ENCODE measurements at places on chromosomes 5 and 9.

DNA sequence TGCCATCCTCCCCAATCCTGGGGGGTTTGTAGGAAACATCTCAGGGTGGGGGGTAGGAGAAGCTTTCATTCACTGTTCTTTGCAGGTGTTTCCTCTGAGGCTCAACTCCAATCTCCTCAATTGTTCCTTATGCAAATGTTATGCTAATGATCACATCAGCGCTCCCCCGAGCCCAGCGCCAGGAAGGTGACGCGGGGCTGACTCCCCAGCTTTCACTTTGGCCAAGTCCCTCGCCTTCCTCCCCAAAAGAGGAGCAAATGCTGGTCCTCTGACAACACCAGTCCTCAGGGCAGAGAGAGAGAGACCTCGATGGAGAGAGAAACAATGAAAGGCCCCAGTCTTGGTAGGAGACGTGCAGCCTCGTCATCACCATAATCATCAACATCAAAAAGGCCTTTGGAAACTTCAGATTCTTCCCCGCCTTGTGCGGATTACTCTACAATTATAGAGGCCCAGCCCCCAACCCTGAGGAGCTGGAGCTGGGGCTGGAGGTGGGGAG is 39.1 kb downstream of the PCDH1 start:
- no peak for DNase-seq

DNA sequence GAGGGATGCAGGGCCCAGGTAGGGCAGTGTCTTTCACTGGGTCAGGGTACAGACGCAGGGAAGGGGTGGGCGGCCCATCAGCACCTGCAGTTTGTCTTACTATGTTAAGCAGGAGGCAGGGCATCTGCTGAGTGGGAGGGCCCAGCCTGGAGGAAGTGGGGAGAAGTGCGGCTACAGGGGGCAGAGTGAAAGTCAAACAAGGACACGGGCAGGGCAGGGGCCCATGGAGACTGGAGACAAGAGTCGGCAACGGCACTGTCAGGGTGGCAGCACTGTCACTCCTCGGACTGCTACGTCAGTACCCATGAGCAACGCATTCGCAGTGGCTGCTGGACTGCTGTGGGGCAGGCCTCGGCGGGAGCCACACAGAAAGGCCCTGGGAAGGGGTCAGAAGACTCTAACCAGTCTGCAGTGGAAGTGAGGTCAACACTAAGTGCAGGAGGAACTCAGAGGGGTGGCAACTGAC is 19.7 kb downstream of the CAMSAP1 start:
- DNase-seq, result no peak

- no peak for DNase-seq
Measured at GRCh38 chr9:100580257-100580656, 2.4 kb downstream of the CAVIN4 start.

GRCh38 chr5:13878357-13878756 is 66.1 kb downstream of the DNAH5 start:
- DNase-seq, result no peak

DNA sequence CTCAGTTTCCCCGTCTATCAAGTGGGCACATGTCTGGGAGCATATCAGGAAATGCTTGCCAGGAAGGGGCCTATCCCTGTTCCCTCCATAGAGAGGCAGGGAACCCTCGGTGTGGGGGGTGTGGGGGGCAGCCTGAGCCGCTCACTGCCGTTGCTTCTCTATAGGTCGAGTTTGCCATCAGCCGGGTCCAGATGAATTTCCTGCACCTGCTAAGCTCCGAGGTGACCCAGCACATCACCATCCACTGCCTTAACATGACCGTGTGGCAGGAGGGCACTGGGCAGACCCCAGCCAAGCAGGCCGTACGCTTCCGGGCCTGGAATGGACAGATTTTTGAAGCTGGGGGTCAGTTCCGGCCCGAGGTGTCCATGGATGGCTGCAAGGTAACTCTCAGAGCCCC is 13.8 kb upstream of the ORM1 start:
- DNase-seq, result no peak

GRCh38 chr9:73215249-73215648 is 63.6 kb downstream of the ANXA1 start:
- no peak for DNase-seq

GRCh38 chr5:53479045-53479589 is 1.3 kb upstream of the FST start:
- no peak for DNase-seq

DNA sequence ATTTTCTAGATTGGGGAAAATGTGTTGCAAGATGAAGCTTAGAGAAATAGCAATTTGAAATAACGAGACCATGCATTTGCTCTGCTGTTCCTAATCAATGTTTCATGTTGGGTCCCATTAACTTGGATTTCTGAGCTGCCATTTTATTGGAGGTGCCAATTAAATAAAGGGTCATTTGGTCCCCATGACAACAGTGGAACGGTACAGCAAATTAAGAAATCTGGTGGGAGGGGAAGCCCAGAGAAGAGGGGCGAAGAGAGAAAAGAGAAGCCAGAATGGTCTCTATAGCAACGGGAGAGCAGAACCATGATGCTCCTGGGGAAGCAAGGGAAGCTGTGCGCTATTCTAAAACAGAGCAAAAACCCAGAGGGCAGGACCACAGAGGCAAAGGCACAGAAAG is 120.2 kb downstream of the ENTREP1 start:
- DNase-seq, result no peak

GRCh38 chr9:69131682-69132081 is 42.4 kb upstream of the TJP2 start:
- no peak for DNase-seq

DNA sequence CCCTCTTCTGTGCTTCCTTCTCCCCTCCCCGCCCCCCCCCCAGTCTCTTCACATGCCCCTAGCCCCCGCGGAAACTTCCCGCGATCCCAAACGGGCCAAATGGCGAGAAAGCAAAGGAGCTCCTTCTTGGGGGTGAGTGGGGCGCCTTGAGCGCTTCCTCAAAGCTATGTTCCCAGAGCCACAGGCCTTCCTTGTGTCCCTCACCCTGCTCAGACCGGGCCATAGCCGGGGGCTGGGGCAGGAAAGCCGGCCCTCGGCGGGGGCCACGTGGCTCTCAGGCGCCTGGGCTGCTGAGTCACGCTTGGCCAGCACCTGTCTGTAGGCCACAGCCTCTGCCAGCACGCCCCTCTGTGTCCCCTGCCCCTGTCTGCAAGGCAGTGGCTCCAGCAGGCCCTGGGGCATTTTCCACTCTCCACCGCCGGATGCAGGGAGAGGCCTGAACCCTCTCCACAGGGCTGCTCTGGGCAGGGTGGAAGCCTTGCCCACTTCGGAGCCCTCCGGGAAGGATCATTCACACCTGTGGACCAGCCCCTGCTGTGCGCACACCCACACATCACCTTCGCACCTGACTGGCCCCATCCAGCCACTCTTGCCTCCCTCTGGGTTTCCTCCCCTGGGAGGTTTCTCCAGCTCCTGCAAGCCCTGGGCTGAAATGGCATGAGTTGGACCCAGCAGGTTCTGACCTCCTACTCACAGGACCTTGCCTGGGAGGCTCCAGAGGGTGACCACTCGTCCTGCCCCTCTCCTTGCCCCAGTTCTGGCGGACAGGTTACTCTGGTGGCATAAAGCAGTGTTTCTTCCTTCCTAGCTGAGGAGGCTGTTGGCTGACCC is 1.2 kb upstream of the SQSTM1 start:
- DNase-seq, result no peak

- DNase-seq, result no peak
Measured at GRCh38 chr5:56066931-56067450, 72.2 kb upstream of the IL6ST start.

DNA sequence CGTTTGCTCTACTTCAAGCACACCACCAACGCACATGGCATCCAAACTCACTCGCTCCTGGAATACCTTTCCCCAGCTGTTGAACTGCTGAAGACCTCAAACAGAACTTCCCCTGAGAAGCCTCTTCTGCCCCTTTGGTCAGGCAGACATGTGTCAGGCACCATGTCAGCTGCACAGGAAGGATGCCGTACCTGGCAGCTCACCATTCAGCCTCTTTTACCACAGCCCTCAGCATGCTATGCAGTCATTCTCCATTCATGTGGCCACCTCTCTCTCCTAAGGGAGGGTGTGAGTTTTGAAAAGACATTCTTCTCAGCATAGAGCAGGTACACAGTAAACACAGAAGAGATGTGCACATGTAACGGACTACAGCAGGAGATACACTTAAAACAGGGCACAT is 14.2 kb downstream of the IL4 start:
- no peak for DNase-seq

DNA sequence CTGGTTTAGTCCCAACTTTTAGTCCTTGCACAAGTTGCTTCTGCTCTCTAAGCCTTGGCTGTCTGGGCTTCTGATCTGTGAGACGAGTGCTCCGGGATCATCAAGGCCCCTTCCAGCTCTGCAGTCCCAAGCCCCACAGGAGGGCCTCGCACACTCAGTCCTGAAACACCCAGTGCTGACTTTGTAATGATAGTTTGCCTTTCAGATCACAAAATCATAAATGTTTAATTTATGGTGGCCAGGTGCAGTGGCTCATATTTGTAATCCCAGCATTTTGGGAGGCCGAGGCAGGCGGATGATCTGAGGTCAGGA is 95.9 kb upstream of the SLC25A48 start:
- no peak for DNase-seq

- DNase-seq, result no peak
Measured at GRCh38 chr5:172923539-172923938, 35.7 kb upstream of the RPL26L1 start.

GRCh38 chr5:33558489-33558888 is 117.7 kb downstream of the TARS1 start:
- no peak for DNase-seq

GRCh38 chr5:54162184-54162583 is 148.2 kb downstream of the ARL15 start:
- no peak for DNase-seq

DNA sequence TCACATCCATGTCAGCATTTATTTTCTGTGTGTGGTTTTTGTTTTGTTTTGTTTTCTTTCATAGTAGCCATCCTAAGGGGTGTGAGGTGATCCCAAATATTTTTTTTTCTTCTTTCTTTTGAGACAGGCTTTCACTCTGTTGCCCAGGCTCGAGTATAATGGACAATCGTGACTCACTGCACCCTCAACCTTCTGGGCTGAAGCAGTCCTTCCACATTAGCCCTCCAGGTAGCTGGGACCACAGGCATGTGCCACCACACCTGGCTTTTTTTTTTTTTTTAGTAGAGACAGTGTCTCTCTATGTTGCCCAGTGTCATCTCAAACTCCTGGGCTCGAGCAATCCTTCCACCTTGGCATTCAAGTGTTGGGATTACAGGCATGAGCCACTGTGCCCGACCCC is 59.1 kb downstream of the CDC42SE2 start:
- DNase-seq, result no peak

Measured in stimulated activated CD4-positive, alpha-beta T cell treated with anti-CD3 and anti-CD28 coated beads, TNF-alpha, amount 100 ng/mL, for 4 hours (primary cell).